NCI-H2107 (cell line): ENCODE measurements at places on chromosomes 16 and 17.

GRCh38 chr17:7972131-7972785, 30.2 kb upstream of the GUCY2D start:
- no peak for DNase-seq

DNA sequence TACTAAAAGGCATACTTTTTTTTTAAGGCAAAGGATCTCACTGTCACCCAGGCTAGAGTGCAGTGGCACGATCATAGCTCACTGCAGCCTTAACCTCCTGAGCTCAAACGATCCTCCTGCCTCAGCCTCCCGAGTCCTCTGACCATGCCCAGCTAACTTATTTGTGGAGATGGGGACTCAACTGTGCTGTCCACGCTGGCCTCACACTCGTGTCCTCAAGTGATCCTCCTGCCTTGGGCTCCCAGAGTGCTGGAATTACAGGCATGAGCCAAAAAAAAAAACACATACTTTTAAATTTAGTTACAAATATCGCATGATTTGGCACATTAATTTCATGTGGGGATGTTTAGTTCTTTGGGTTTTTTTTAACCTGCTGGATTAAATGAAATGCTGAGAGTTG, 207.7 kb upstream of the CHMP6 start:
- DNase-seq: no peak

DNA sequence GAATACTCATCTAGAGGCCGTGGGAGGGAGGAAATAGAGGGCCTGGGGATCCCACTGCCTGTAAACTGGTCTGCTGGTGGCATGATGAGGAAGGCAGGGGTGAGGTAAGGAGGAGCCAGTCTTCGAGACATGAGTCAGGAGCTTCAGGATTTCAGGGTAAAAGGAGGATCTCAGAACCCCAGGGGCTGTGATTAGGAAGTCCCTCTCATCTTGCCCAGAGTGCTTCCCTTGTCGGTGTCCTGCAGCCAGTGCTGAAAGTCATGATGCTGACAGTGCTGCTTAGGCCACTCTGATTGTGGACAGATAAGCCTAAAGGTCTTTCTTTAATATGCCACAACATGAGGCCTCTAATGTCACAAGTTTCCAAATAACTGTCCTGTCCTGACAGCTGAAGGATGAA, 29.6 kb downstream of the COG4 start:
- no peak for DNase-seq

- DNase-seq: no peak
Measured at GRCh38 chr17:18025241-18025944, 13.6 kb downstream of the ATPAF2 start.

GRCh38 chr16:78438219-78438618, 338.8 kb downstream of the WWOX start:
- no peak for DNase-seq

DNA sequence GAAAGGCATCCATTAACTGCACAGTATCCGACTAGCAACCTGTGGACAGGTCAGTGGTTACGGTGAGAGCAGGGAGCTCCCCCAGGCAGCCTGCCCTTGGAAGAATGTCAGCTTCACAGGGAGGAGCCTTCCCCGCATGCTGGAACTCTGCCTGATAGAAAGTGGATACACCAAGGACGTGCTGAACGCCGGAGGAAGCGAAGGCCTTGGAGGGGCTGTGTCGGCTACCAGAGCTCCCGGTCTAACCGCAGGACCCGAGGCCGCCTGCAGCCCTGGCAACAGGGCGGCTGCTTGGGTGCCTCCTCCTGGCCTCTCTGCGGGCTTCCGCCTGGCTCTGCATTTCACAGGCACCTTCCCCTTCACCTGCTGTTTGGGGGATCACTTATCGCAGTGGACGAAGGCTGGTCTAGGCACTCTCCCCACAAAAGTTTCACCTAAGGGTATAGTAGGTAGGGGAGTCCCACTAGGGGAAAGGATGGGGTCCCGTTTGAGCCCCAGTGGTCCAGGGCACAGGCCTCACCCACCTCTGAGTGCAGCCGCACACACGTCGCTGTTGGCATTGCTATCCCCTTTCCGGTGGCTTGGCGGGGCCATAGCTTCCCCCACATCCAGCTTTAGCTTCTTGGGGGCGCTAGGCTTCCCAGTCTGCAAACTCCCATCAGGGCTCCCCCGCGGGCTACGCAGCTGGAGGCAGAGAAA, 29.8 kb downstream of the PELP1 start:
- DNase-seq: no peak

- no peak for DNase-seq
Measured at GRCh38 chr16:26382586-26382985, 684.1 kb upstream of the C16orf82 start.

GRCh38 chr16:53142823-53143568, 88.2 kb downstream of the CHD9 start:
- no peak for DNase-seq

DNA sequence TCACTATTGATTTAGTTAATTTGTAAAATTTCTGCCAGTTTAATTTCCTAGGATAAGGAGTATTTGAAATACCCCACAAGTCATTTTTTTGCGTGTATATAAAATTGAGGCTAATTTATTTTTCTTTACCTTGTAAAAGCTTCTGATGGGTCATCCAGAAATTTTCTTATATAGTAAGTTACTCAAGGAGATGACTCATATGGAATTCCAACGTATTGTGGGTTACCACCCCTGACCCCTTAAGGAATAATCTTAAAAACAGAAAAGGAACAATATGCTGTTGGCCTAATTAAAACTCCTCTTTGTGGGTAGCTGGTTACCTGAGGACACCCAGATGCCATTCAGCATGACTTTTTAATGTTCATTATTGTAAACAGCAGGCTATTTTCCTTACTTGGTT, 13.6 kb downstream of the HEATR6 start:
- no peak for DNase-seq

DNA sequence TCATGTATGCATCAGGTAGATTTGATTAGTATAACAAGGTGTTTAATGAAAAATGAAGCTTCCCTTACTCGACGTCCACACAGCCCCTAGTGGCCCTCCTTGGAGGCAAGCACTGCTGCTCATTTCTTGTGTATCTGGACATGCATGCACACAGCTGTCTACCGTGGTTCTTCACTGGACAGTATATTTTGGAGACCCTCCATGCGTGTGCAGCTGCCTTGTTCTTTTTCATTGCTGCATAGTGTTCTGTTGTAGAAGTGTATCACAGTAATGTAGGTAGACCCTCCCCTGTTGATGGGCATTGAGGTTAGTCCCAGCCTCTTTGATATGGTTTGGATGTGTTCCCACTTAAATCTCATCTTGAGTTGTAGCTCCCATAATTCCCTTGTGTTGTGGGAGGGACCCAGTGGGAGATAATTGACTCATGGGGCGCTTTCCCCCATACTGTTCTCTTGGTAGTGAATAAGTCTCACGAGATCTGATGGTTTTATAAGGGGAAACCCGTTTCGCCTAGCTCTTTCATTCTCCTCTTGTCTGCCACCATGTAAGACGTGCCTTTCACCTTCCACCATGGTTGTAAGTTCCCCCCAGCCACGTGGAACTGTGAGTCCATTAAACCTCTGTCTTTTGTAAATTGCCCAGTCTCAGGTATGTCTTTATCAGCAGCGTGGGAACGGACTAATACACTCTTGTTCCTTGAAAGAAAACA, 6.3 kb downstream of the CMIP start:
- DNase-seq: no peak

DNA sequence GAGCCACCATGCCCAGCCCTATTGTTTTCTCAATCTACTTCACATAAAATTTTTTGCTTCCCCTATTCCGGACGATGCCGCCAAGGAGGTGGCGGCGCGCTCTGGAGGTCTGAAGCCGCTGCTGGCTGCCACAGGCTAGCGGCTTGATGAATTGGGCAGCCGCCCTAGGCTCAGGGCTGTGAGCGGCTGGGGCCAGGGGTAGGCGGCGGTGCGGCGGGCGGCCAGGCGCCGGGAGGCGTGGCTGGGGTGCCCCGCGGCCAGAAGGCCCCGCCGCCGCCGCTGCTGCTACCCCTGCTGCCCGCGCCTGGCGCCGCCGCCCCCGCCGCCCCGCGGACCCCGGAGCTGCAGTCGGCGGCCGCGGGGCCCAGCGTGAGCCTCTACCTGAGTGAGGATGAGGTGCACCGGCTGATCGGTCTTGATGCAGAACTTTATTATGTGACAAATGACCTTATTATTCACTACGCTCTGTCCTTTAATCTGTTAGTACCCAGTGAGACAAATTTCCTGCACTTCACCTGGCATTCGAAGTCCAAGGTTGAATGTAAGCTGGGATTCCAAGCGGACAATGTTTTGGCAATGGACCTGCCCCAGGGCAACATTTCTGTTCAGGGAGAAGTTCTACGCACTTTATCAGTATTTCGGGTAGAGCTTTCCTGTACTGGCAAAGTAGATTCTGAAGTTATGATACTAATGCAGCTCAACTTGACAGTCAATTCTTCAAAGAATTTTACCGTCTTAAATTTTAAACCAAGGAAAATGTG, 41.7 kb downstream of the ANKFY1 start:
- no peak for DNase-seq

DNA sequence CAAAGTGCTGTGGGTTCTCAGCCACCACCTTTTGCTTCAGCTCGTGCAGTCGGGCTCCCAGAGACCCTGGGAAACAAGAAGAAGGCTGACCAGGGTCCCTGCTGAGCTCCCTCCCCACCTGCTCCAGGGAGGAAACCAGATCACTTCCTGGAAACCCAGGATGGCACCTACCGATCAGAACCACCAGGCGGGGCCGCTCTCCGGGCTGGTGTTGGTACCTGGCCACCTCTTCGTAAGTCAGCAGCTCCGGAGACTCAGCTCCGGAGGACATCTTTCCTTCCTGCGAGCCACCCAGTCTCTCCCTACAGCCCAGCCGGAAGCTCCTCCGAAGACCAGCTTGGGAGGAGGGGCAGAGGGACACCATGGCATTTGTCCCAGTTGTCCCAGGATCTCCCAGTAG, 18.9 kb downstream of the MPP3 start:
- DNase-seq: no peak

GRCh38 chr16:30546115-30546514, 11.5 kb upstream of the ZNF747 start:
- no peak for DNase-seq

- no peak for DNase-seq
Measured at GRCh38 chr16:31080756-31081419, 6.7 kb downstream of the ZNF646 start.

- no peak for DNase-seq
Measured at GRCh38 chr17:66423056-66423955, 120.9 kb downstream of the PRKCA start.

DNA sequence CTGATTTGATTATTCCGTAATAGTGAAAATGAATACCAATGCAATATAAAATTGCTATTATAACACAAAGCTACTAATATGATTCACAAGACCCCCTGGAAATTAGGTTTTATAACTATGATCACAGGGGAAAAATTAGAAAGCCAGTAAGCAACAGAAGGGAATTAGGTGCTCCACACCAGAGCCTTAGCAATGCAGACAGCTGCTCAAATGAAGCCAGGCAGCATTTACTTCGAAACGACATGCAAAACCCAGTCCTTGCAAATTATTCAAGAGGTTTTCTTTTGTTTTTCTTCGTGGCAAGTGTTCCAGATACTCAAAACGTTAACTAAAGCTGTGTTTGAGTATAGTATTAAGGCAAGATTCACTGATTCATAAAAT, 47.9 kb downstream of the TOX3 start:
- DNase-seq: no peak

GRCh38 chr17:15957206-15957605, 12.3 kb downstream of the ADORA2B start:
- DNase-seq: no peak

DNA sequence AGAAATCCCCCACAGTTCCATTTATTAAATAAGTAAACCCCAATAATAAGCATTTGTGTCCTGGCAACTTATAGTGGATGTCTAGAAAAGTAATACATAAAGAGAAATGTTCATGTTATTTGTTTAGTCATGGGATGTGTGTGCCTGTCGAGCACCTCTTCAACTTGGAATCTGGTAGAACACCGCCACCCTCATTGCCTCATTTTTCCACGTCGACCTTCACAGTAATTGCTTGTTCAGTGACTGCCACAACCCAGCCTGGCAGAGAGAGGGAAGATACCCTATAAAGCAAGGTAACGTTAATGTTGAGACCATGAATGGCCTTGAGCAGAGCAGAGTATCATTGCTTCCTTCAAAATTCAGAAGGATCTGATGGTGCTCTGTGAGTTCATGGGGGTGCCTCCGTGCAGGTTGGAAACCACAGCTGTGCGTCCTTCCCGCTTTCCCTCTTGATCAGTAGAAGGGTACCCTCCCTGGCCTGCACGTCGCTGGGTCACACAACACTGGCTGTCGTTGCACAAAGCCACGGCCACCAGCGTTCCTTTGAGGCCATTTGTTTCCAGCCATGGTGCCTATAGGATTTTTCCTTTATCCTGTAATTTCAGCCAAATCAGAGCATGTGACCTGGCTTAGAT, 3.7 kb upstream of the DNASE1 start:
- DNase-seq: no peak

DNA sequence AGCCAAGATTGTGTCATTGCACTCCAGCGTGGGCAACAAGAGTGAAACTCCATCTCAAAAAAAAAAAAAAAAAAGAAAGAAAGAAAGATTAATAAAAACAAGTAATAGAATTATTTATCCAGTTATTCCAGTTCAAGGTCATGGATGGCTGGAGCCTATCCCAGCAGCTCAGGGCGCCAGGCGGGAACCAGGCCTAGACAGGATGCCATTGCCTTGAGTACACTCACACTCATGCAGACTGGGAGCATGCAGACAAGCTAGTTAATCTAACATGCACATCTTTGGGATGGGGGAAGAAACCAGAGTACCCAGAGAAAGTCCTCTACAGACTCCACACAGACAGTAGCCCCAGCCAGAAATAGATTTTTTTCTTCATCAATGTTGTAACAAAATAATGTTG, 17.9 kb downstream of the PDP2 start:
- DNase-seq: no peak

- no peak for DNase-seq
Measured at GRCh38 chr16:48540222-48540900, 69.6 kb downstream of the N4BP1 start.

DNA sequence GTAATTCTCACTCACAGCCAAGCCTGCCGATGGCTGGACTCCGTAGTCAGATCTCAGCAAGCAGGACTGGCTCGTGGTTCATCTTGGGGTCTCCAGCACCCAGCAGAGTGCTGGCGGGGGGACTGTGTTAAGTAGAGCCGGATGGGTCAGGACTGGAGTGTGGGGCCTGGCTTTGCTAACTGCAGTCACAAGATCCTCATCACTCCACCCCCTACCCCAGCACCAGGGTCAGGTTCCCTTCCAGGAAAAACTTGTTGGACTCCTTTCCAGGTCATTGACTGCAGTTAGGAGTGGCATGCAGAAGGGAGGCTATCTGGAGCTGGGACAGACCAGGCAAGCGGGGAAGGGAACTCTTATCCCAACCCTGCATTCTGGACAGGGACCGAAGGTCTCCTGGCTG, 6.0 kb downstream of the CIITA start:
- DNase-seq: no peak

- DNase-seq: no peak
Measured at GRCh38 chr17:1488826-1489270, 3.6 kb downstream of the MYO1C start.
